ENCODE measurements at places on chromosomes 6 and 20.

GRCh38 chr6:25640446-25640845 is 11.6 kb upstream of the SCGN start:
- DNase-seq = no peak

DNA sequence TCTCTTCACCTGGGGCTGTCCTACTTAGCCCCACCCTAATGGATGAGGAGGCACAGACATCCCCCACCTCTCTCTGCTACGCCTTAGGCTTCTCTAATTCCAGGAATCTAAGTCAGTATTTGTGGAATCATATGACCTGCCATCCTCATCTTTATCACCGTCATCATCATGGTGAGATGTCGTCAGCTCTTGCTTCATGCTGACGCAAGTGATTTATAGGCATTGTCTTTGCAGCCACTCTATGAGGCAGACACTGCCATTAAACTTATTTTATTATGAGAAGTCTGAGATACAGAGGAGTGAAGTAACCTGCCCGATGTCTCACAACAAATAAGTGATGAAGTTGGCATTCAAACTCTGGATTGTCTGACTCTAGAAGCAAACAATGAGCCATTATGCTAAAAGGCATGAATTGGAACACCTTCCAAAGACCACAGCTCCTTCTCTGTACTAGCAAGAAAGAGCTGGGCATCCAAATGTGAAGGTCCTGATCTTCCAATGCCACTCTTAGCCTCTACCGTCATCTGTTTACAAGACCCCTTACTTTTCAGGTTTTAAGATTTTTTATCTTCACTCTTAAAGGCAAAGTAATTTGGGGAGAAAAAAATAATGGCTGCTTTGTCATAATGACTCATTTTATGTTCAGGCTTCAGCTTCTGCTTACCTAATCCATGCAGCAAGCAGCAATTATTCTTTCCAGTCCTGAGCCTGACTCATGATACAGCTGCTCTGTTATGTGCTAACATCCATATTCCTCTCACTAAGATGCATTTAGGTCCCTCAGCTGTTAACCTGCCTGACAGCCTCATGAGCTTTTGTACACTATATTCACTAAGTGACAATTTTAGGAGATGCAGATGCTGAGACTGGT is 113.7 kb upstream of the BCLAF1 start:
- no peak for DNase-seq

DNA sequence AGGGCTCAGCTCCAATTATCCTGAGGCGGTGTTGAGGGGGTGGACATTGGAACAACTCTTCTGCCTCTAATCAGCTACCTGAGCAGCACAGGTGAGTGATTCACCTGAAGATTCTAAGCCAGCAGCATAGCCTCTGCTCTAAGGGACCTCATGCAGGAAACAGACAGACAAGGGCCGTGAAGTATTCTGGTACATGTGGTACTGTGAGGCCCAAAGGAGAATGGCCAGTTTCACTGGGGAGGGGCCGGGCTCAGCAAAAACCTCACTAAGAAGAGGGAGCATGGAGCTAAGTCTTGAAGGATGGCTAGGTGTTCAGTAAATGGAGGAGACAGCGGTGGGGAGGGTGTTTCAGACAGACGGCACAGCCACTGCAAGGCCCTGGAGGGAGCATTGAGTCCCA is 58.5 kb upstream of the CCDC167 start:
- no peak for DNase-seq

DNA sequence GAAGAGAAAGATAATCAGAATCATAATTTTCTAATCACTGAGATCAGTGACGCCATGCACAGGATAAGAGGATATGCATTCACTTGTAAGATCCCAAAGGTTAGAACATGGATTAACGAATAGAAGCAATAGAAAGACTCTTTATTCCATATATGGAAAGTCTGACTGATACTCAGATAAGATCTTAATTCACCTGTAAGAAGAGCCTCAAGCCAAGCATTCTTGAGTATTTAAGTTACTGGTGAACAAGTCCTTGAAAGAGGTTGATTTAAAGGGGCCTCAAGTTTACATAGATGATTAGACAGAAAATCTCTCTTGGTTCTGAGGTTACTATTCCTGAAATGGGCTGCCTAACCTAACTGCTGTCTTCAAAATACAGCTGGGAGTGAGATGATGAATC is 53.8 kb upstream of the MTRF1L start:
- DNase-seq = no peak

DNA sequence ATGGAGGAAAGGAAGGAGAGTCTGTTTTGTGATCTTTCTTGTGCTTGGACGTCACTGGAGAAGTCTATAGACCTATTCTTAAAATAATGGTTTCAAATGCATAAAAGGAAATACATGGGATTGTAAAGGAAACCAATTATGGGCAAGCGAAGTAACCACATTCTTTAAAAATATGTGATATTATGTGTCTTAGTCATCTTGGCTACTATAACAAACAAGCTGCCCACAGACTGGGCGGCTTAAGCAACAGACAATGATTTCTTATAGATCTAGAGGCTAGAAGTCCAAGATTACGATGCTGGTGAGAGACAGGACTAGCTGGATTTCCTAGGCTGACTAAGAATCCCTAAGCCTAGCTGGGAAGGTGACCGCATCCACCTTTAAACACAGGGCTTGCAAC is 49.4 kb upstream of the CD83 start:
- no peak for DNase-seq

GRCh38 chr6:168045706-168046620 is 33.0 kb downstream of the FRMD1 start:
- DNase-seq = no peak

DNA sequence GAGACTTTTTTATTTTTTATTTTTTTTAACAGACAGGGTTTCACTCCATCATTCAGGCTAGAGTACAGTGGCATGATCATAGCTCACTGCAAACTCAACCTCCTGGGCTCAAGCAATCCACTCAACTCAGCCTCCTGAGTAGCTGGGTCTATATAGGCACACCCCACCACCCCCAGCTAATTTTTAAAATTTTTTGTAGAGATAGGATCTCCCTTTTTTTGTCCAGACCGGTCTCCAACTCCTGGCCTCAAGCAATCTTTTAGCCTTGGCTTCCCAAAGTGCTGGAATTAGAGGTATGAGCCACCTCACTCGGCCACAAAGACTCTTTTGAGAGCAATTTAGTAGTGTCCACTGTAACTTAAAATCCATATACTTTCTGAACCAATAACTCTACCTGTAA is 103.3 kb upstream of the DST start:
- DNase-seq = no peak

GRCh38 chr6:134379076-134379475 is 61.2 kb upstream of the SGK1 start:
- no peak for DNase-seq

DNA sequence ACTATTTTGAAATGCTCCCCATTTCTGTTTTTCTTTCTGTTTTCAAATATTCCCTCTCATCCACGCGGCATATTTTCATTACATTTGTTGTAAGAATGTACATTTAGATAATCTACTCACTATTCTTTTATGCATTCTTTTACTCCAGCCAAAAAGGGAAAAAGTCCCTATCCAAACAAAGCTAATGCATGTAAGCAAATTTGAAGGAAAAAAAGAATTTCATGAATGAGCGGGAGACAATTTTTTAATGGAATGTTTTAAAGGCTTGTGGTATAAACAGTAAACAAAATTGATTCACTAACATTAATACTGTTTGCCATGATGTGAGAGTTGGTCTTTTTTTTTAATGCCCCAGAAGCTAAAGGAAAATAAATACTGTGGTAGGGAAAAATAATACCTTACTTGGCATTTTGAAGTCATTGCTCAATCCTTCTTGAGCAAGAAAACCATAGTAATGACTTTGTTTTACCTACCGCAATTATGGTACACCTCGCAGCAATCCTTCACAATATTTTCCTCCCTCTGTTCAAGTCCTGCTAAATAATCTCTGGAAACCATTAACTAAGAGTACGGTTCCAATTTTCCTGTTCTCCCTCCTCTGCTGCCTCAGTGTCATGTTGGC is 79.0 kb downstream of the BACH2 start:
- DNase-seq = no peak

DNA sequence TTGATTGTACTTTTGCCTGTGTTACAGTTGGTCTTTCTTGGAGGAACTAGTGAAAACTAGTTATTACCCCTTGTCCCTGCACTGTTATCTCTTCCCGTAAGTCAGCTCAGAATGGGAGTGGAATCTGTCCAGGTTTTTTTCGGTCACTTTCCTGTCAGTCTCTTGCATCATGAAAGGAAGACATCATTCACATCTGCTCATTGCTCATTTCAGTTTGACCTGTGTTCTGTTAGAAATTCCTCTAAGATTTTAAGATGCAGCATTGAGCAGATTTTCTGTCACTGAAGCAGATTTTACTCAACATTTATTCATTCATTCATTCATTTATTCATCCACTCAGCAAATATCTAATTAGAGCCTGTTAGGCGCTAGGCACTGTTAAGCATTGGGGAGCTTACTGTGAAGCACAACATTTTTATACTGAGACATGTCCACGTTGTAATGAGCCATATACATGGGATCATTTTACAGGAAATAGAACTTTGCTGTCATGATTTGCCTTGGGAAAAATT is 33.1 kb upstream of the HINT3 start:
- no peak for DNase-seq

DNA sequence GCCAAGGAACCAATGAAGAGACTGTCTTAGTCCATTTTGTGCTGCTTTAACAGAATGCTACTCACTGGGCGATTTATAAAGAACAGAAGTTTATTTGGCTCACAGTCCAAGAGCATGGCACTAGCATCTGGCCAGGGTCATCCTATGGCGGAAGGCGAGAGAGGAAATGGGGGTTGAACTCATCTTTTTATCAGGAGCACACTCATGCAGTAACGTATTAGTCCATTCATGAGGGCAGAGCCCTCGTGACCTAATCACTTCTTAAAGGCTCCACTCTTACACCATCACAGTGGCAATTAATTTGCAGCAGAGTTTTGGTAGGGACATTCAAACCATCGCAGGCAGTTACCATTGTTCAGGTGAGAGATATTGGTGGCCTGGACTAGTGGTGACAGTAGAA is 8.5 kb downstream of the ARFGEF2 start:
- DNase-seq = no peak

Measured in Jurkat, Clone E6-1 (cell line).